ENCODE measurements at places on chromosomes 2 and 18. TPM values are rescaled to one million over a fixed set of nuclear protein-coding genes. Genes with fewer than 3 reads are reported as not detected.

CDH7 gene
- total RNA-seq: 0.08 TPM

ADI1 gene
- total RNA-seq: 45.1 TPM

ALLC gene
- 0.41 TPM for total RNA-seq

MCM6 gene
- total RNA-seq: 32.9 TPM

ACTG2 gene
- total RNA-seq: not detected

TSPYL6 gene
- not detected for total RNA-seq

MRPL53 gene
- total RNA-seq: 110 TPM

CFAP53 gene
- 0.16 TPM for total RNA-seq
